ENCODE measurements at places on chromosomes 4 and X. TPM values are rescaled to one million over a fixed set of nuclear protein-coding genes. Genes with fewer than 3 reads are reported as not detected.

The GPR119 gene
- total RNA-seq, result not detected

The AKAP14 gene
- total RNA-seq, result not detected

The CT47B1 gene
- total RNA-seq, result not detected

The NMU gene
- total RNA-seq, result not detected

The ARMCX1 gene
- not detected for total RNA-seq

The DUX4 gene
- total RNA-seq, result not detected

The NSG1 gene
- 5.5 TPM for total RNA-seq

The EMCN gene
- total RNA-seq, result not detected

The GPAT3 gene
- 5.0 TPM for total RNA-seq

The SPANXA1 gene
- total RNA-seq, result not detected

The GPRASP1 gene
- 2.4 TPM for total RNA-seq

The CRLF2 gene
- not detected for total RNA-seq

The ZNF518B gene
- not detected for total RNA-seq

The MAGEB1 gene
- not detected for total RNA-seq

The MAGEA2B gene
- total RNA-seq, result not detected

The UTP3 gene
- 28.2 TPM for total RNA-seq

The FAM156A gene
- total RNA-seq, result 37.0 TPM

The FGB gene
- total RNA-seq, result 29.4 TPM

The GSX2 gene
- not detected for total RNA-seq

The SPATA18 gene
- not detected for total RNA-seq

The SPANXD gene
- total RNA-seq, result not detected

The SULT1E1 gene
- total RNA-seq, result 0.86 TPM

The GALNTL6 gene
- not detected for total RNA-seq

The SLITRK4 gene
- not detected for total RNA-seq

The GLOD5 gene
- not detected for total RNA-seq

The PPARGC1A gene
- total RNA-seq, result 0.09 TPM

The TMSB15C gene
- 3.6 TPM for total RNA-seq

The CXCL5 gene
- total RNA-seq, result 0.21 TPM

The ASMT gene
- not detected for total RNA-seq

The CSAG2 gene
- total RNA-seq, result not detected

The GABRG1 gene
- not detected for total RNA-seq

The RBM10 gene
- total RNA-seq, result 41.2 TPM

The CYBB gene
- total RNA-seq, result 0.23 TPM

The WFS1 gene
- total RNA-seq, result 24.9 TPM

The SMIM31 gene
- not detected for total RNA-seq

The CENPVL2 gene
- not detected for total RNA-seq

The TCEAL6 gene
- not detected for total RNA-seq
